ENCODE measurements at places on chromosomes 7 and 10.

- DNase-seq: no peak
Observed at GRCh38 chr7:67484244-67484751, 487.7 kb downstream of the TYW1 start.

GRCh38 chr10:7493996-7494395 is 83.2 kb upstream of the SFMBT2 start:
- no peak for DNase-seq

DNA sequence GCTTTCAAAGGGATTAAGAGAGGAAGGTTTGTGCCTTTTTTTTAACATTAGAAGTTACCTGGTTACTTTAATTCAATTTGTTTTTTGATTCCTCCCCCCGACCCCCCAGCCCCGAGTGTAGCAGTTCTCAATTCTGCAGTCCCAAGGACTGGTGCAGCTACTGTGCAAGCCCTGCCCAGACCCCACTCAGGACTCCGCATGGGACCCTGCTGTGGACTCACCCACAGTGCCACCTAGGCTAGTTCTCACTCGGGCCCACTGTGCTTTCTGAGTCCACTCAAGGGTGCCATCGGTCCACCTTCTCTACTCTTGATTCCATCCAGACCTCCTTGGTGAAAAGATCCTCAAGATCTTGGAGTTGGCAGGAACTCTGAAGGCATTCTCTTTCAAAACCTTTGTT is 77.4 kb downstream of the VOPP1 start:
- DNase-seq: no peak

DNA sequence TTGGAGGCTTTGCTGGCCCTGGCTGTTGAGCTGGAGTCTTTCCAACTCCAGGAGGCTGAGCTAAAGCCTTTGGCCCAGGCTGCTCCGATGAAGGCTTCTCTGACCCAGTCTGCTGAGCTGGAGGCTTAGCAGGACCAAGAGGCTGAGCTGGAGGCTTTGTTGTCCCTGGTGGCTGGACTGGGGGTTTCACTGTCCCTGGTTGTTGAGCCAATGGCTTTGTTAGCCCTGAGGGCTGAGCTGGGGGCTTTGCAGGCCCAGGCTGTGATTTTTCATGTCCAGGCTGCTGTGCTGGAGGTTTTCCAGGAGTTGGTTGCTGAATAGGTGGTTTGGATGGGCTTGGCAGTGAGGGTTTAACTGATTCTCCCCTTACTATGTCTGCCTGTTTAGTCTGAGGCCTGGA is 7.3 kb downstream of the PCLO start:
- no peak for DNase-seq

- DNase-seq: no peak
Observed at GRCh38 chr10:30928742-30929141, 102.9 kb downstream of the ZNF438 start.

DNA sequence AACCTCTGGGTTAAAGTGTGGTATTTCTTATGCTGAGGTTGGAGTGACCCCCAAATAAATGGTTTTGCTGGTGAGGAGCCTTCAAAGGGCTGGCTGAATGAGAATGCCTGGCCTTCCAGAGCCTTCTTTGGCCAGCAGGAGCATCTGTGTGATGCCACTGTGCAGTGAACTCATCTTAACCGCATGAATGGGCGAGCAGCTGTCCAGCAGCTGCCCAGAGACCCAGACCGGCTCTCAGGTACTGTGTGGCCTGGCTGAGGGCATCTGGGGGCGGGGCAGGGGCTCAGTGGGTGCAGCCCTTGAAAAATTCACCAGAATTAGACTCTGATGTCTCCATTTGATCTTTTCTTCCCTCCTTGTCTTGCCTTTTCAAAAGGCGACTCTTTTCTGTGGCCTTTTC is 59.0 kb downstream of the SYPL1 start:
- no peak for DNase-seq

- no peak for DNase-seq
Observed at GRCh38 chr7:76514926-76515771, 4.8 kb downstream of the UPK3B start.

GRCh38 chr7:50348469-50349162 is 44.1 kb downstream of the IKZF1 start:
- DNase-seq: no peak

DNA sequence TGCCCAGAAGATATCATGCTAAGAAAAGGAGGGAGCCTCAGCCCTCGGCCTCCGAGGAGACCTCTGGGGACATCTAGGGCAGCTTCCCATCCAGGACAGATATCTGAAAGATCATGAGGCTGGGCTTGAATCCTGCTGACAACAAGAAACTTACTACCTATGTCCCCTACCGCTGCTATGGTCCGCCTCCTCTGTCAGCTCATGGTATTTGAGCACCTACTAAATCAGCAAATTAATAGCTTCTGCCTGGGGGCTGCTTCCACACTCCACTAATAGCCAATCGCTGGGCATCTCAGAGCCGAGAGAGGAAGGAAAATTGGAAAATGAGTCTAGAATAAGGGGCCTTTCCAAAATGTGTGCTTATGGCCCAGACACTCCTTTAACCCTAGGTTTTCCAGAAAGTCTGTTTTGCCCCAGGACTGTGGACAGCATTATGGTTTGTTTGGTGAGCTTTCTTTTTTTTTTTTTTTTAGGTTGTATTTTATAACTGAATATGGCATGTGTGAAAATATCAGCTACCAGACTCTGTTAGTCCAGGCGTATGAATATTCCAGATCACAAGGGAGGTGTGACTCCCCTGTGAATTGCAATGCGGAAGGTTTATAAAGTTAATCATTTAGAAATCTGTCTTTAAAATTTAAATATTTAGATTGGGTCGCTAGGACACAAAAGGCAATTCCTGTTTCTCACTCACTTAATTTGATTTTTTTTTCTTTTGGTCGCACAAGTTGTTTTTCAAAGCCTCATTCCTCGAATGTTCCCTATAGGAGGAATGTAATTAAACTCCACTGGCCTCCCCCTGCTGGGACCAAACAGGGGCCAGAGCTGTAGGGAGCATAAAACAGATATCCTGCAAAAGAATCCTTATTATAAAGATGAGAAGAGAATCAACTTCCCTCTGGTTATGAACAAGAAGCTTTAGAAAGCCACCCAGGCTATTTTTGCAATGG is 89.4 kb downstream of the PARP12 start:
- DNase-seq: no peak

GRCh38 chr7:47198159-47198558 is 383.8 kb downstream of the TNS3 start:
- DNase-seq: no peak

DNA sequence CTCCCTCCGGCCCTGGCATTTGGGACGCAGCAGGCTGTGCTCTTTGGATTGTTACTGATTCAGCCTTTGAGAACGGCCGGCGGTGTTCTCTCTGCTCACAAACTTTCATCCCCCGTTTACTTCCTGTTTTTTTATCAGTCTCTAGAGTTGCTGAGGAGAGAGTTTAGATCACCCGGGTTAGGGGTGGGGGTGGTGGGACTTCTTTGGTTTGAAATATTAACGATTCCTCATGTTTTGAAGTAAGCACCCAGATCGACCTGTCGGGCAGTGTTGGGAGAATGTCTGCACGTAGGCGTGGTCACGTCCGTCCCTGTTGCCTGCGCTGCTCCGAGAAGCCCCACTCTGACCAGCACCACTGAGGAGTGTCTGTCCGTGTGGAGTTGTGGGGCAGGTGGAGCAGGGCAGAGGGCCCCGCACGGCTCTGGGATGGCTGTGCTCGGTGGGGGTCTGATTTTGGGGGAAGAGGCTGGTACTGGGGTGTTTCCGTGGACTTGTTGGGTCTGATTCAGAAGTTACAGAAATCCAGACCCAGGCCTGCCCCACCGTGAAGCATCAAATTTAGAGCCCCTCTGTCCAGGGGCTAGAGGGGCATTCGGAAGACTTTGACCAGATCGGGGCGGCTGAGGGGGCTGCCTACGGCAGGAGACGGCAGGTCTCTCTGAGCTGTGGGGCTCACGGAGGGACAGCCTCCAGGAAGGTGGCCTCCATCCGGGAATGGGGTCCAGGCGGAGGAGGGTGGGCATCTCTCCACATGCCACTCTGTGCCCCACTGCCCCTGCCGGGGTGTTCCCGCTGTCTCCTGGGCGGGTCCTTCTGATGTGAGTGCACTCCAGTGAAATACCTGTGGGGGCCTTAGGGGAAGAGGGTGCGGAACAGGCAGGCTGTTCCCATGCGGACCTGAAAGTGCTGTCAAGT is 7.4 kb downstream of the INPP5A start:
- no peak for DNase-seq

GRCh38 chr7:4638781-4639575 is 43.1 kb upstream of the FOXK1 start:
- no peak for DNase-seq

All from stimulated activated CD4-positive, alpha-beta T cell treated with anti-CD3 and anti-CD28 coated beads, Interleukin-4, amount 100 ng/mL, for 4 hours (primary cell).